ENCODE measurements at places on chromosomes 6 and 20. TPM values are rescaled to one million over a fixed set of nuclear protein-coding genes. Genes with fewer than 3 reads are reported as not detected.

GRCh38 chr6:113526553-113526952, 330.6 kb upstream of the MARCKS start:
- no peaks in the 10 kb centered on the region for H3K27me3 ChIP-seq
- no peak overlapping the region for H3K4me3 ChIP-seq
- no peak overlapping the region for H3K27ac ChIP-seq
- peaks cover 10% of the 10 kb centered on the region for H3K36me3 ChIP-seq
- no peak for DNase-seq

The RAB44 gene
- total RNA-seq = not detected

The PNPLA1 gene
- total RNA-seq = not detected

DNA sequence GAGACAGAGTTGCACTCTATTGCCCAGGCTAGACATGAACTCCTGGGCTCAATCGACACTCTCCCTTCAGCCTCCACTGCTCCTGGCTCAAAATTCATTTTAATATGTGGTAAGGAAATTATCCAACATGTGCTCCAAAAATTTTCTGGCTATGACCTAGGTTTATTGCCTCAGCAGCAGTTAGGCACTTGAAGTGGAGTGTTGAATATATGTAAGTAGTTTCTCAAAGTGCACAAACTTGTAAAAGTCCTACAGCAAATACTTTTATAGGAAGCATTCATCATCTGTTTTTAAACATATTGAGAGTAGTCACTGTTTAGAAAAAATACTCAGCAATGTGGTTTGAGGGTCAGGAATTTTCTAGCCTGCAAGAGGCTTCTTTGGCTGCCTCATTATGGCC, 13.2 kb downstream of the FILIP1 start:
- no peaks in the 10 kb centered on the region for H3K4me1 ChIP-seq
- H3K27ac ChIP-seq = no peak overlapping the region
- H3K4me3 ChIP-seq = no peak overlapping the region
- H3K36me3 ChIP-seq = no peaks in the 10 kb centered on the region
- no peak for DNase-seq

DNA sequence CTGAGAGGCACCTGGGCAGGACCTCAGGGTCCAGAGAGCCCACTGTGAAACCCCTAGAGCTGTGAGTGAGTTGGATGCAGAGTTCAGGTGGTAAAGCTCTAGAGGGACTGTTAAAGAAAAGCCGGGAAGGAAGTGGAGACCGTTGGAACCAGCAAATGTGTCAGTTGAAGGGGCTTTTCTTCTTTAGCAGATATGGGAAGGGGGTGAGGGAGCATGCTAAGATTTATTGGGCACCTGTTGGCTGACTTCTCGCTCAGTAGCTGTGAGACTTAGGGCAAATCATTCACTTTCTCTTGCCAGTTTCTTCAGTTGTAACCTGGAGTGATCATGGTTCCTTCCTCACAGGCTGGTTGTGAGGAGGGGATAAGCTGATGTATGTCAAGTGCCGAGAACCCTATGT, 287.7 kb downstream of the DHX35 start:
- H3K27ac ChIP-seq = no peak overlapping the region
- H3K4me3 ChIP-seq = no peak overlapping the region
- DNase-seq = no peak

The SCUBE3 gene
- total RNA-seq = 14.8 TPM

The SMIM13 gene
- 20.5 TPM for total RNA-seq

GRCh38 chr20:62531046-62531838, 55.4 kb upstream of the GATA5 start:
- H3K4me1 ChIP-seq = no peaks in the 10 kb centered on the region
- DNase-seq = no peak

The BPIFA3 gene
- total RNA-seq = not detected

DNA sequence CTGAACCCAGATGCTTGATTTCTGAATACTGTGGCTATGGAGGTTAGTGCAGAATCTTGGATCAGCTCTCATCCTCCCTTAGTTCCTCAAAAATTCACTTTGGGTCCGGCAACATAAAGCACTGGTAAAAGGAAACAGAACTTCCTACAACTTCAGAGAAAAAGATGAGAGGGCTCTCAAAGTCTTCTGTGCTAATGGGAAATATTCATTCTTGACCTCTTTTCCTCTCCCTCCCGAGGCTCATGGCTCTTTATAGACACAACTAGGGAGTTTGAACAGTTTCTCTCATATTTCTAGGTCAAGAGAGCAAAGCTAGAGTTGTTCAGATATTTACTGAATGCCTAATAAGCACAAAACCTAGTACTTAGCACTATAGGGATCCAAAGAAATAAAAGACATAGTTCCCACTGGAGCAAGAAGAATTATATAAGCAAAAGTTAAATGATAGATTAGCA, 124.1 kb upstream of the TCF21 start:
- no peaks in the 10 kb centered on the region for H3K36me3 ChIP-seq
- no peak overlapping the region for H3K27ac ChIP-seq
- DNase-seq = no peak
- H3K4me3 ChIP-seq = no peak overlapping the region
- H3K27me3 ChIP-seq = no peaks in the 10 kb centered on the region
- peaks cover 43% of the 10 kb centered on the region for H3K4me1 ChIP-seq

GRCh38 chr6:113120582-113121285, 736.4 kb upstream of the MARCKS start:
- H3K4me1 ChIP-seq = peaks cover 59% of the 10 kb centered on the region
- no peak for DNase-seq
- no peaks in the 10 kb centered on the region for H3K27me3 ChIP-seq
- H3K4me3 ChIP-seq = no peak overlapping the region
- H3K27ac ChIP-seq = peak overlapping the region; percentile 92

The PAK5 gene
- total RNA-seq = not detected

- peak overlapping the region; percentile 55 for H3K27ac ChIP-seq
- no peak overlapping the region for H3K4me3 ChIP-seq
- DNase-seq = no peak
- H3K27me3 ChIP-seq = no peaks in the 10 kb centered on the region
- H3K4me1 ChIP-seq = peaks cover 29% of the 10 kb centered on the region
- no peaks in the 10 kb centered on the region for H3K36me3 ChIP-seq
Measured at GRCh38 chr6:138724015-138724414, 49.6 kb upstream of the CCDC28A start.

The KCNQ2 gene
- not detected for total RNA-seq

GRCh38 chr20:1085492-1086276, 32.7 kb upstream of the PSMF1 start:
- H3K27ac ChIP-seq = no peak overlapping the region
- H3K36me3 ChIP-seq = no peaks in the 10 kb centered on the region
- H3K27me3 ChIP-seq = no peaks in the 10 kb centered on the region
- H3K4me1 ChIP-seq = no peaks in the 10 kb centered on the region
- DNase-seq = no peak
- no peak overlapping the region for H3K4me3 ChIP-seq

GRCh38 chr20:44590980-44591778, 8.8 kb downstream of the PKIG start:
- peaks cover 51% of the 10 kb centered on the region for H3K4me1 ChIP-seq
- no peaks in the 10 kb centered on the region for H3K27me3 ChIP-seq
- DNase-seq = no peak
- no peak overlapping the region for H3K4me3 ChIP-seq

DNA sequence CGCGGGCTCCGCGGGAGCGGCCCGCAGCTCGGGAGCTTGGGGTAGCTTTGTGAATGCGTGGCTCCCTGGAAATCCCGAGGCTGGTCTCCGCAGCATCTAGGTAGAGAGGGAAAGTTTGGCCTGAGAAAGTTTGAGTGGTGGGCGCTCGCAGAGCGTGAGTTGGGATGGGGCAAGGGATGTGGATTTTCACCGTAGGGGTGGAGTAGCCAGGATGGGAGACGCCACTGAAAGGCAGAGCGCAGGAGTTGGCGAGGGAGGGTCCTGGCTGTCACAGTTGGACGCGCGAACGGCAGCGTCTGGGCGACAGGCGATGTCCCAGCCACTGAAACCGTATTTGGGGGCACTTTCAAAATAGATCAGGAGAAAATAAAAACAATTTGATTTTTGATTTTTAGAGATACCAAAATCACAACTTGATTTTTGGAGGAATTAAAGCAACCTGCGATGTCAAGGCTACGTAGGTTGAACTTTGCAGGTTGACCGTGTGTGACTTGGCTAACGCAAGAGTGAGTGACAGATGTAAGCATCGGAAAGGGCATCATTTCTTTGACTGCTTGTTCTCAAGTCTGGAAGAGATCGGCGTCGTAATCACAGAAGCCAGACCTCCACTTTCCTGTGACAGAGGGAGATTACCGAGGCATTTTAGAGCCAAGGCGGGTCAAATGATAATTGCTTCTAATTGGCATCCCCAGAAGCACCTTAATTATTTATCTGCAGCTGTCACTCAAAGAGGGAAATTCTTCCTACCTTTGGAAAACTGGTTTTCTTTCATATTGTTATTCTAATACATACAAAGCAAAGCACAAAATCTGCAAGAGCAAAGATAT, 646 bp downstream of the HEY2 start:
- peak overlapping the region; percentile 95 for H3K4me3 ChIP-seq
- H3K27me3 ChIP-seq = no peaks in the 10 kb centered on the region
- peak overlapping the region; percentile 88 for H3K27ac ChIP-seq
- peaks cover 27% of the 10 kb centered on the region for H3K36me3 ChIP-seq
- DNase-seq = no peak

Measured in osteocyte (in vitro differentiated cells).